ENCODE measurements at places on chromosomes 2 and 18.

DNA sequence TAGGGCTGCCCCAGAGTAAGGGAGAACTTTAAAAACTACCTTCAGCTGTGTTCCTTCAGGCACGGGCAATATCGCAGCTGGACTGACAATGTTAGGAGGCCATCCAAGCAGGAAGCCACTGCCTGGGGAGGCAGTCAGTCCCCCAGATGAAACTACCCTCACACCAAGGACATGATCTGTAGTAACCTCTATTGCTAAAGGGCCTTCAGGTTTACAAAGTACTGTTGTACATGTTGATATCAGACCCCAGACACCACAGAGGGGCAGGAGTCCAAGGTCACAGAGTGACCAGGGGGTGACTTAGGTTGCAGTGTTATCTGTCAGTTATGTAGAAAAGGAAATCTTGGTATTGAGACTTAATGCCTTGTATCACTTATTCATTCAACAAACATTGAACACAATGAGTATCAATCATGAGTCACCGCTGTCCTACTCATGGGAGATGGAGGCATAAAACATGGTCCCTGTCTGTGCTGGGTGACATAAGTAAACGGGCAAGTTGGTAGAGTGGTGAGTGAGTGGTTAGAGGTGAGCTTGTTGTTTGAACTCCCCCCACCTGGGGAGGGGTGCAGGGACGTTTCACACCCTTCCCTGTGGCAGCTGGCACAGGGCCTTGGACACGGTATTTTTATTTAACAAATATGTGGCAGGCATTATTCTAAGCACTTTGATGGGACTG lies 7.1 kb downstream of the CABLES1 start:
- DNase-seq: no peak

- no peak for DNase-seq
Observed at GRCh38 chr2:224694502-224694901, 21.7 kb downstream of the CCDC195 start.

GRCh38 chr2:48568547-48568946 lies 38.6 kb downstream of the STON1 start:
- DNase-seq: no peak

GRCh38 chr2:204003276-204003990 lies 66.9 kb downstream of the ICOS start:
- DNase-seq: no peak

GRCh38 chr2:19282305-19282704 lies 76.1 kb downstream of the OSR1 start:
- no peak for DNase-seq

DNA sequence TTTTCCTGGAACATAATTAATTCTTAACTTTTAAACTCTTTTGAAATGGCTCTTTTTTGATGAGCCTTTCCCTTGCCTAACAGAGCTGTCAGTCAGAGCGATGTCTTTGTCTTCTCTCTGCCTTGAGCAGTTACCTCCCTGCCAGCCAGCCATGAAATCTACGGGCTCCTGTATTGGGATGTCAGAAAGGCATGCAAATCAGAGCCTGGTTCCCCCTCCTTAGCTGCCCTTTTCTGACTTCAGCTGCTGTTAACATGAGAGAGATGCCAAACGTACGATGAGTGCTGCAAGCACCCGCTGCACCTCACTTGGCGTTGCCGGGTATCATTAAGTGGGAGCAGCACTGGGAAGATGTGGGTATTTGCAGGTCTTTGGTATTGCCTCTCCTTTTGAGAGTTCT lies 131.4 kb upstream of the BOD1L2 start:
- no peak for DNase-seq

GRCh38 chr2:228669690-228670089 lies 488.2 kb upstream of the SPHKAP start:
- no peak for DNase-seq

- DNase-seq: no peak
Observed at GRCh38 chr18:1751249-1751648, 820.1 kb downstream of the METTL4 start.

DNA sequence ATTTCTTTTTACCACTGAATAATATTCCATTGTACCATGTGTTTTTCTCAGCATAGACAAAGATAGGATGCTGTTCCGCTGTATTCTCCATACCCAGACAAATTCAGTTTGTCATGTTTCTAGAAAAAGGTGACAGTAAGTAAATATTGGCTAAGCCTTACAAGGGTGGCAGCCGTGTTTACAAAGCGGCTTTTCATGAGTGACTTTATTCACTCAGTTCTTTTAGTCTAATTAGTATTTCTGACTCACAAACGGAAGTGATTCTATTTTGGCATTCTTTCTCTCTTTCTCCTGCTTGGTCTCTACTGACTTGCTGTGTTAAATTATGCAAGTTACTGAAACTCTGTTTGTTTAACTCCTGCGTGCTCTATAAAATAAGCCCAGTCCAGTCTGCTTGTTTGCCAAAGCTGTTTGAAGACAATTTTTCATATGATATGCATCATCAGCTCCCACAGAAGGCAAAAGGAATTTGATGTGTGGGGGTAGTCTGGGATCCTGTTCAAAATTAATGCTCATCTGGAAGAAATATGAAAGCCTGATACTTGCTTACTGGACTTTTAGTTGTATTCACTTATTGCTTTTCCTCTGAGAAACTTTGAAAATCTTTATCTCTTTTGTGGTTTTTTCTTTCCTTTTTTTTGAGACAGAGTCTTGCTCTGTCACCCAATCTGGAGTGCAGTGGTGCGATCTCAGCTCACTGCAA lies 2.3 kb upstream of the PLEKHH2 start:
- DNase-seq: no peak

GRCh38 chr2:65917986-65918385 lies 485.6 kb upstream of the SPRED2 start:
- DNase-seq: no peak

DNA sequence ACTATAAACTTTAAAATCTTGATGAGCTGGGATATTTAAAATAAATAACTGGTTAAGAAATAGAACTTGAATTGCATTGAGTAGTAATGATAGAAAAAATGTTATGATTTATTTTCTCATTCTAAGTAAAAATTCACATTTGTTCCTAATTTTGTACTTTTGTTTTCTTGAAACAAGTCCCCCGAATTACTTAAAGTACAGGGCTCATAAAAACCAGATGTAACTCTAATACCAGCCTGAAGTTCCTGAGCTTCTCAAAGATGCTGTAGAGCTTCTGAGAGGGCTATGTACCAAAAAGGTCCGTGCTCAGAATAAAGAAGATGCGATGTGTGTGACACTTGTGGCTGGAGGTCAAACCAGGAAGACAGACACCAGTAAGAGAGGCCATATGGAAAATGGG lies 116.1 kb upstream of the TACR1 start:
- DNase-seq: no peak

DNA sequence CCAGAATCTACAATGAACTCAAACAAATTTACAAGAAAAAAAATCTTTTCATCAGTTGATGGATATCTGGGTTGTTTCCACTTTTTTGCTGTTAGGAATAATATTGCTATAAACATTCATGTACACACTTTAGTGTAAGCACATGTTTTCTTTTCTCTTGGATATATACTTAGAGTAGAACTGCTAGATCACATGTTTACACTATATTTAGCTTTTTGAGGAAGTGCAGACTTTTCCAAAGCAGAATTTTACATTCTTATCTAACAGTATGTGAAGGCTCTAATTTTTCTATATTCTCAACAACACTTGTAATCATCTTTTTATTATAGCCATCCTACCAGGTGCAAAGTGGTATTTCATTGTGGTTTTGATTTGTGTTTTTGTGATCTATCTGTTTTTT lies 103.6 kb upstream of the RMP24 start:
- no peak for DNase-seq

DNA sequence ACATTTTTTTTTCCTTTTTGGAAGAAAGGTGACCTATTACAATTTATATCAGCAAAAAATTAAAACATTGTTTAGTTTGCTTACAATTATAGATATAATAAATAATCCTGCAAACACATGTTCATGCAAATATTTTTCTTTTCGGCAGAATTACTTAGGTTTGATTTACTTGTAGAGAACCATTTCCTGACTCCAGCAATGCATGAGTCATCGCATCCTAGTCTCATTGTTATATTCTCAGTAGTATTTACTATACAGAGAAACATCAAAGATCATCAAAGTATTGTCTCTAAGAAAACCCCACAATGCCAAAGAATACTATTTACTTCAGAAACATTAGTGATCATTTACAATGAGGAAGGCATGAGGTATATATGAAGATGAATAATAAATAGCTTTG lies 40.4 kb upstream of the MTIF2 start:
- no peak for DNase-seq

DNA sequence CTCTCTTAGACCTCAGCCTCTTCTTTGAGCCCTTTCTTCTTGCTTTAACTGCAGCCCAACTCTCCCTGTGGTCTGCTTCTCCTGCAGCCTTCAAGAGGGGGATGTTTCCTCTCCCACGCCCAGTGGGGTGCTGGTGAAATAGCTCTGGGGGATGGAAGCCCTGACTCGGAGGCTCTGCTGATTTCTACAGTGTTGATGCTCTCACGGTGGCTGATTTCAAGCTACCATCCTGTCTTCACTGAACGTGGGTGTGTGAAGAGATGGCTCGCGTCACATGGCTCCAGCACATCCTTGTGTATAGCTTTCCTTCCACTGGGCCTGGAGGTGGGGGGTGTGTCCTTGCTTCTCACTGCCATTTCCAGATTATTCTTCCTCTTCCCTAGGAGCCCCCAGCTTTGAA lies 20.0 kb downstream of the MPP4 start:
- DNase-seq: no peak

DNA sequence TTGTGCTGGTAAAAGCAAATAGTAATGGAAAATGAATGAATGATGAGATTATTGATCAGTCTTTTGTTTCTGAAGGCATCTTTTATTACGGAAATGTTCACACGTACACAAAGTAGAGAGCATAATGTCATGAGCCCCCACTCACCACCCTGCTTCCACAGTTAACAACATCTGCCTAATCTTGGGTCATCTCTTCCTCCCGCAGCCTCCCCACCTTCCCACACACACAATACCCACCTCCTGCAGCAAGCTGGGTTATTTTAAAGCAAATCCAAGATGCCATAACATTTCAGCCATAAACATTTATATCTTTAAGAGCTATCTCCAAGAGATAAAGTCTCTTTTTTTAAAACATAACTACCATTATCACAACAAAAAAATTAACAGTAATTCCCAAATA lies 36.3 kb downstream of the CYP27C1 start:
- no peak for DNase-seq

DNA sequence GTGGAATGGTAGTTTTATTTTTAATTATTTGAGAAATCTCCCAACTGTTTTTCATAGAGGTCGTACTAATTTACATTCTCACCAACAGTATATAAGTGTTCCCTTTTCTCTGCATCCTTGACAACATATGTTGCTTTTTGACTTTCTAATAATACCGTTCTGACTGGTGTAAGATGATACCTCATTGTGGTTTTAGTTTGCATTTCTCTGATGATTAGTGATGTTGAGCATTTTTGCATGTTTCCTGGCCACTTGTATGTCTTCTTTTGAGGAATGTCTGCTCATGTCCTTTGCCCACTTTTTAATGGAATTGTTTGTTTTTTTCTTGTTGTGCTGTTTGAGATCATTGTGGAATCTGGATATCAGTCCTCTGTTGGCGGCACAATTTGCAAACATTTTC lies 242.5 kb downstream of the ZNF521 start:
- no peak for DNase-seq

- no peak for DNase-seq
Observed at GRCh38 chr2:80856227-80856626, 551.7 kb upstream of the LRRTM1 start.

Measured in CD4-positive, alpha-beta T cell treated with Interleukin-12 subunit alpha and Interleukin-12 subunit beta, for 1 hour (primary cell).